NCI-H2029 (cell line): ENCODE measurements at places on chromosomes 13 and 19.

GRCh38 chr19:45498411-45499195, at the start of gene PPM1N:
PPM1N (plus strand) TSS chr19:45498443; CDS start chr19:45498473, 30 bp downstream.
- no peak for DNase-seq

GRCh38 chr13:21576426-21576825, 27.5 kb downstream of the MICU2 start:
- no peak for DNase-seq

DNA sequence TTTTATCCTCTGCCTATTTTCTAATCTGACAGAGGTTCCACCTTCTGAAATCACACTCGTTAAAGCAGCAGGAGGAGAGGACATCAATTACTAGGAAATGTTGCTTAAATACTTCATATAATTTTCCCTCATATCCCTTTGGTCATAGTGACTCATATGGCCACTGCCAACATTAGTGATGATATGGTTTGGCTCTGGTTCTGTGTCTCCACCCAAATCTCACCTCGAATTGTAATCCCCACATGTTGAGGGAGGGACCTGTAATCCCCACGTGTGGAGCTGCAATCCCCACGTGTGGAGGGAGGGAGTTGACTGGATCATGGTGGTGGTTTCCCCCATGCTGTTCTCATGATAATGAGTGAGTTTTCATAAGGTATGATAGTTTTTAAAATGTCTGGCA, 618.4 kb upstream of the SLITRK5 start:
- DNase-seq, result no peak

DNA sequence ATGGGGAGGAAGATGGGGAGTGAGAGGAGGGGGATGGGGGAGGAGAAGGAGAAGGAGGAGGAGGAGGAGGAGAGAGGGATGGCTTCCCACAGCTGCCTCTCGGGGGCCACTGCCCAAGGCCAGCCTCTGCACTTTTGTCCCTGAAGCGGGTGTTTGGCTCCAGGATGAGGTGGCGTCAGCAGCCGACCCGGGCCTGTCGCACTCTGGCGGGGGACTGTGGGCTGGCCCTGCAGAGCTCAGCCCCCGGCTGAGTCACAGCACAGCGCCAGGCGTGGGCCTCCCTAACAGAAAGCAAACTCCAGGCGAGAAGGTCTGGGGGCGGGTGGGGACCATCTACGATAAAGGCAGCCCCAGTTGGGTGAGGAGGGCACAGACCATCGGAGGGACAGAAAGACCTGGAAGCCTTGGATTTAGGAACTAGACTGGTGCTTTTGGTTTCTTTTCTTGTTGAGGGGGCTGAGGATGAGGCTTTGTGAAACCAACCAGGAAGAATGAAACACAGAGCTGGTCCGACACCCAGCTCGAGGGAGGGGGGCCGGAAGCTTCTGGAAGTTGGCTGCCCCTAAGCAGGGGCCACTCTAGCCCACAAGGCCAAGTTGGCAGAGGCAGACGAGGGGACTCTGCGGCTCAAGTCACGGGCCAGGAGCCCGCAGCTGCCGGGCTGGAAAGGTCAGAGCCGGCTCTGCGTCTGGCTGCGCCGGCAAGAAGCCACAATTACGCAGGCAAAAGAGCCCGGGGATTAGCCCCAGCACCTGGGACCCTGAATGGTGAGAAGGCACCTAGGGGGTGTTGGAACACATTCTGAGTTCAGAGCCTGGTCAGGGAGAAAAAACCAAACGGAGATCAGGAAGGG, 18.2 kb downstream of the LSM4 start:
- DNase-seq, result peak; percentile 47

DNA sequence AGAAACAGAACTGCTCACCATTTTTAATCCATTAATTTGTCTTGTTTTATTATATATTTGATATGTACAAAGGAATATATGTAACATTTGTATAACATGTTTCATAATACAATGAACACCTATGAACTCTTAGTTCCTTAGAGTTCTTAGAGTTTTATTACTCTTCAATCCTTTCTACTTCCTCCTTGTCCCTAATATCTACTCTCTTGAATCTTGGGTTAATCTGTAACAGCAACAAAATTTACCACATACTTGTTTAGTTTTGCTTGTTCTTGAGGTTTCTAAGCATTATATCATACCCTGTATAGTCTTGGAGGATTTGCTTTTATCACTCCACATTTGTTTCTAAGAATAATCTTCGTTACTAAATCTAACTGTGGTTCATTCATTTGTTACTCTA, 151.4 kb downstream of the PDS5B start:
- no peak for DNase-seq

DNA sequence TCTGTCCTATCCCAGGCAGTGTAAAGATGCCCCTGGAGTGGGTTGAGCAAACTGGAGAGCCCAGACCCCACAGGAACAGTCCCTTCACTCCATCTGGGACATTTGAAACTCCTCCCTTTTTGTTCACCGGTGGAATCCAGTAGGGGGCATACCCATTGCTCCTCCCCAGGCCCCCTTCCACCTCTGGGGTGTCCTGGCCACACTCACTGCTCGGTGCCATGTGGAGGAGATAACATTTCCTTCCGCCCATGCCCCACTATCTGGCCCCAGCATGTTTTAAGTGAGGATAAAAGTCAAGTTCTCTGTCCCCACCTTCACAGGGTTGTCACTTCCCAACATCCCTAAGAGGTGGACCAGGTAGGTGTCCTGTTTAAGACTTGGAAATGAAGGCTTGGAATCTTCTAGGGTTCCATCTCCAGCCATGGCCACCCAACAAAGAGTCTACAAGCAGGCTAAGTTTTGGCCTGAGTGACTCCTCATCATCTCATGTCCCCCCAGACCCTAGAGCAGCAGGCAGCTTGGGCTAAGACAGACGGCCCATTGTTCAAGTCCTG, 9.3 kb downstream of the ZNF526 start:
- no peak for DNase-seq

DNA sequence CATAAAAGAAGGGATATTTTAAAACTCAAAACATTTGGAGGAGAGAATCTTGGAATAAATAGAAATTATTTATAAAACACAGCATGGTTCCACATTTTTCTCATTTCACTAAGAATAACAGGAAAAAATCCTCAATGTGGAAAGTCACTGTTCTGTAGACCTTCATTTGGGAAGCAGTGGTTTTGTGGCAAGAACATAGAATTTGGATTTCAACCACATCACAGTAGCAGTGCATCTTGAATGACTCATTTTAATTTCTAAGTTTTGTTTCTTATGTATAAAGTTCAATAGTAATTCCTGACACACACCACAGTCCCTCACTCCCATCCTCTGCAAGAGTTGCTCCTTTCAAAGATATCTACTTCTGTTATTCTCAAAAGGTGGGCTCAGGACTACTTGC, 264.0 kb downstream of the ENOX1 start:
- no peak for DNase-seq

GRCh38 chr13:30510811-30511371, 45.2 kb upstream of the HMGB1 start:
- DNase-seq, result no peak

DNA sequence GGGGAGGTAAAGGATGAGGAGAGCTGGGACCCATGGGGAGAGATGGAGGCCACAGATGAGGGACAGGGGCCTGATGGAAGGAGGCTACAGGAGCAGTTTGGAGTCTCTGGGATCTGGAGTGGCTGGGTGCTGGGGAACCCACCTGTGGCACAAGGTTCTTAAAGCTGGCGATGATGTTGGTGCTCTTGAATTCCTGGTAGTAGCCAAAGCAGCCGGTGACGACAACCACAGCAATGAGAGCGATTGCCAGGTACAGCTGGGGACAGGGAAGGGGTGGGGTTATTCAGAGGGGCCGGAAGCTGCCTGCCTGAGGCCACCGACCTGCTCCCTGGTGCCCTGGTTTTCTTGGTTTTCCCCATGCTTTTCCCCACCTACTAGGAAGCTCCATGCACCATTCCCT, 2.8 kb downstream of the ATP4A start:
- DNase-seq, result no peak

GRCh38 chr19:40923934-40924391, 41.9 kb upstream of the CYP2A7 start:
- no peak for DNase-seq

DNA sequence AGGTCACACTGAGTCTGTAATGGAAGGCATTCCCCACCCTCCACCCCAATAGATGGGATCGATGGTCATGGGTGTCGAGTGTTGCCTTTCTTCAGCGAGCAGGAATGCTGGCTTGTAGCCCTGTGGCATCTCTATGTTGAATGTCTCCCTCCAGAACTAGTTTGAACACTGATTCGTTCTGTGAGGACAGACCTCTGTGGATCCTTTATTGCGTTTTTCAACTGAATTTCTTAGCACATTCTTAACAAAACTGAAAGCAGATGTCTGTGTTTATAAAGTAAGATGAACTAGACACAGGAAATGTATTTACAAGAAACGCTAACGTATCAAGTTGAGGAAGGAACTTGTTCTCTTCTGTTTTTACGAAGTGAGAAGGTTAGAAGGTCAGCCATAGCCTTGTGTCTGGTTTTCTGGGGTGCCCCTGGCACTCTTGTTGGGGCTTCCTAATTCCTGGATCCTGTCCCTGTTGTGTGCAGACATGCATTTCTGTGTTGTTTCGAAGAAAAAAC, 36.8 kb upstream of the TM9SF2 start:
- no peak for DNase-seq

DNA sequence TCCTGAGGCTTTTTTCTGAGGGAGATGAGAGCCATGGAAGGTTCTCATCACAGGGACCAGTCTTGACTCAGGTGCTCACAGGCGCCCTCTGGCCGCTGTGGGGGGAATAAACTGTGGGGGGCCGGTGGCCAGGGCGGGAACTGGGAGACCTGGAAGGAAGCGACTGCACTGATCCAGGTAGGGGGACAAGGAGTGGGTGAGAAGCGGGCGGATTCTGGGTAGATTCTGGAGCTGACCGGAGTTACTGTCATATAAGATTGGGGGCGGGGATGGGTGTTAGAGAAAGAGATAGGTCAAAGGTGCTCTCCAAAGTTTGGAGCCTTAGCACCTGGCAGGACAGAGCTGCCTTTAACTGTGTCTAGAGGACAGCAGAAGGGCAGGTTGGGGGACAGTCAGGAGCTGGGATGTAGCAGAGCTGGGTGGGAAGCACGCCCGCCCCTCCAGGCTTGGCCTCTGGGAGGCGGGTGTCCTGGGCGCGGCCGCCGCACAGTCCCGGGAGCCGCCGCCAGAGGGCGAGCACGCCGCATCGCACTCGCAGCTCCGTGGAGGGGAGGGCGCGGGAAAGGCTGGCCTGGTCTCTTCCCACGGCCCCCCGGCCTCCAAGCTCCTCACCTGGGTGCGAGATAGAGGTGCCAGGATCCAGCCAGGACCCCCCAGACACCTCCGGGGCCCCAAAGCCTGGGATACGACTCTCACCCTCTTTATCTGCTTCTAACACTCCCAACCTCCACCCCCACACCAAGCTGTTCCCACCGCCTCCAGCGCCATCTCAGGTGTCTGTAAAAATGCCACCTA, 4.2 kb upstream of the DAND5 start:
- DNase-seq, result peak; percentile 69

DNA sequence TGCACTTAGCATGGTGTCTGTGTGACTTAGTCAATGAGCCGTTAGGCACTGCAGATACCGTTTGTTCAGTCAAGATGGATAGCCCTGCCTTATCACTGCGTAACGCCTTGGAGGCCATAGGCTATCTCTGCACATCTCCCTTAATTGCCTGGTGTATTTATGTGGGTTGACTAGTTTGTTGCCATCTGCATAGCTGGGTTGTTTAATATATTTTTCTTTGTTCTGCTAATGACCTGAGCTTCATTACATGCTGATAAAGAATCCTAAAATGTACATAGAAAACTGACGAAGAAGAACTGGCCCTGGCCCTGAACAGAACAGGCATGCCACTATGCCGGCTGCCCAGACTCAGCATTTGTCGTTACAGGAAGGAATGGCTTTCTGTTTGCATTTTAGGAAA, 297.8 kb downstream of the SHISA2 start:
- no peak for DNase-seq

GRCh38 chr19:51809787-51810186, 14.8 kb downstream of the FPR3 start:
- no peak for DNase-seq

- DNase-seq, result no peak
These were observed 1.2 kb downstream of the CADM4 start for GRCh38 chr19:43638214-43638994.

- DNase-seq, result no peak
These were observed 4.2 kb upstream of the F10 start for GRCh38 chr13:113118261-113119021.

- DNase-seq, result no peak
These were observed 2.5 kb downstream of the ZNF556 start for GRCh38 chr19:2869618-2870017.

DNA sequence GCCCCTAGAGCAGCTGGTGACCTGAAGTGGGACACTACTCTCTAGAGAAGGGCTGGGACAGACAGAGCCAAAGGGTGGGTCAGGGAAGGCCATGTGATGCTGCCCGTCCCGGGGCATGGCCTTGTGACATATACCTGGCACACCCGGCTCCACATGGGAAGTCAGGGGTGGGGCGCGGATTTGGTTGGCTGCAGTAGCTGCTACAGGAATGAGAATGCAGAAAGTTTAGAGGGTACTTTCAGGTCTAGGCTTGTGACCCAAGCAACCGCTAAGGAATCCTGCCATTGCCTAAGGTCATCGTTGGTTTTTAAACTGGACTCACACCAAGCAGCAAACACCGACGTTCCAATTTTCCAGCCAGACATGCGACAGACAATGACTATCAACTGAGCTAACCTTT, 25.9 kb downstream of the RCBTB2 start:
- no peak for DNase-seq

DNA sequence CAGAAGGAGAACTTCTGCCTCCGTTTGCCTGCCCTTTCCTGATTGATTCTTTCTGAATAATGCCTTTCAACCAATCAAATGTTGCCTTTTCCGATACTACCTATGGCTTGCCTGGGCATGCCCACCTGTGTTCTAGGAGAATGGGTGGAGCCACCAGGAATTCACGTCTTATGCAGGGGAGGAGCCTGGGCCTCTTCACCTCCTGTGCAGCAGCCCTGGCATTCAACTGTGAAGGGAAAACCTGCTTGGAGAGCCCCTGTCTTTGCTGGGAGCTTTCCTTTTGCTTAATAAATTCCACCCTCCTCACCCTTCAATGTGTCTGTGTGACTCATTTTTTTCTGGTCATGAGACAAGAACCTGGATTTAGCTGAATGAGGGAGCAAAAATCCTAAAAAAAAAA, 730.7 kb downstream of the UQCRFS1 start:
- no peak for DNase-seq

- DNase-seq, result no peak
These were observed 10.6 kb downstream of the DPF1 start for GRCh38 chr19:38213469-38213868.

- no peak for DNase-seq
These were observed 123.6 kb upstream of the MAB21L1 start for GRCh38 chr13:35600137-35600536.

DNA sequence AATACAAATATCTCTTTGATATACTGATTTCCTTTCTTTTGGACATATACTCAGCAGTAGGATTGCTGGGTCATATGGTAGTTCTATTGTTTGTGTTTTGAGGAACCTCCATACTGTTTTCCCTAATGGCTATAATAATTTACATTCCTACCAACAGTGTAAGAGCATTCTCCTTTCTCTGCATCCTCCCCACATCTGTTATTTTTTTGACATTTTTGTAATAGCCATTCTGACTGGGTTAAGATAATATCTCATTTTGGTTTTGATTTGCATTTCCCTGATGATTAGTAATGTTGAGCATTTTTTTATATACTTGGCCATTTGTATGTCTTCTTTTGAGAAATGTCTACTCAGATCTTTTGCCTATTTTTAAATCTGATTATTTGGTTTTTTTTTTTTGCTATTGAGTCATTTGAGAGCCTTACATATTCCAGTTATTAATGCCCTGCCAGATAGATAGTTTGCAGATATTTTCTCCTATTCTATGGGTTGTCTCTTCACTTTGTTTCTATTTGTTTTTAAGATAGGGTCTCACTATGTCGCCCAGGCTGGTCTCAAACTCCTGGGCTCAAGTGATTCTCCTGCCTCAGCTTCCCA, 95.7 kb downstream of the FNDC3A start:
- DNase-seq, result no peak

- DNase-seq, result no peak
These were observed 141.9 kb downstream of the SLC7A1 start for GRCh38 chr13:29453617-29454011.
